Activated T-cell treated with anti-CD3 and anti-CD28 coated beads for 24 hours (primary cell): ENCODE measurements at places on chromosomes 2 and 18.

GRCh38 chr2:39120521-39120770 lies 405 bp downstream of the SOS1 start:
- DNase-seq: no peak

GRCh38 chr18:13501891-13502290 lies 224.5 kb downstream of the FAM210A start:
- peak; percentile 30 for DNase-seq

- no peak for DNase-seq
Measured at GRCh38 chr18:24386681-24387080, 10.9 kb downstream of the OSBPL1A start.

- no peak for DNase-seq
Measured at GRCh38 chr2:79368116-79368630, 144.7 kb upstream of the CTNNA2 start.
